ENCODE measurements at places on chromosomes 2 and 18. TPM values are rescaled to one million over a fixed set of nuclear protein-coding genes. Genes with fewer than 3 reads are reported as not detected.

GRCh38 chr2:14743861-14744260 is 111.3 kb downstream of the LRATD1 start:
- no peak for DNase-seq

DNA sequence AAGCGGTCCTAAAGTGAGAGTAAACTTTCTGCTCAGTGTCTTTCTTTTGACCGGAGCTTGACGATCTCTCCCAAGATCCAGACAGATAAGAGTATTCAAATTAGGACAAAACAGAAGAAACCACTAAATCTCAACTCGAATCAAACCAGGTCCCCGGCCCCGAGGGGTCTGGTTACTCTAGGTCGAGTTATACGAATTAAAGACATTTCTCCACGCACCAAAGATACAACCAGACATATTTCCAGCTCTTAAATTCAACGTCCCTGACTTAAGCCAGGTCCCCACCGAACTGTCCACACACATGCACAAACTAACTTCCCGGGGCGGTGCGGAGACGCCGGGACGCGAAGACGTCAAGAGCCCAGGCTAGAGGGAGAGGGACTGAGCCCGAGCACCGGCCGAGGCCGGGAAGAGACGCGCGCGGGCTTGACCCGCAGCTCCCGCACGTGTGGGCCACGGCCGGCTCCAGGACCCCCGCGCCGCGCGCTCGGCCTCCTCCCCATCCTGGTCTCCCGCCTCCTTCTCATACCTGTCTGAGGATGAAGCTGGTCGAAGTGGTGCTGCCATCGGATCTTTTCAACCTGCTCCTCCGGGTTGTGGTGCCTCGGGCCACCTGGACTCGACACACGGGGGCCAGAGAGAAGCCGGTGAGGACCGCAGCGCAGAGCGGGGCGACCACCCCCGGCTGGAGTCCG is 896 bp downstream of the CACNB4 start:
- DNase-seq: peak; percentile 8

GRCh38 chr18:74399091-74399887 is 57.8 kb downstream of the DIPK1C start:
- no peak for DNase-seq

GRCh38 chr2:203646266-203646864 is 60.1 kb upstream of the CD28 start:
- no peak for DNase-seq

DNA sequence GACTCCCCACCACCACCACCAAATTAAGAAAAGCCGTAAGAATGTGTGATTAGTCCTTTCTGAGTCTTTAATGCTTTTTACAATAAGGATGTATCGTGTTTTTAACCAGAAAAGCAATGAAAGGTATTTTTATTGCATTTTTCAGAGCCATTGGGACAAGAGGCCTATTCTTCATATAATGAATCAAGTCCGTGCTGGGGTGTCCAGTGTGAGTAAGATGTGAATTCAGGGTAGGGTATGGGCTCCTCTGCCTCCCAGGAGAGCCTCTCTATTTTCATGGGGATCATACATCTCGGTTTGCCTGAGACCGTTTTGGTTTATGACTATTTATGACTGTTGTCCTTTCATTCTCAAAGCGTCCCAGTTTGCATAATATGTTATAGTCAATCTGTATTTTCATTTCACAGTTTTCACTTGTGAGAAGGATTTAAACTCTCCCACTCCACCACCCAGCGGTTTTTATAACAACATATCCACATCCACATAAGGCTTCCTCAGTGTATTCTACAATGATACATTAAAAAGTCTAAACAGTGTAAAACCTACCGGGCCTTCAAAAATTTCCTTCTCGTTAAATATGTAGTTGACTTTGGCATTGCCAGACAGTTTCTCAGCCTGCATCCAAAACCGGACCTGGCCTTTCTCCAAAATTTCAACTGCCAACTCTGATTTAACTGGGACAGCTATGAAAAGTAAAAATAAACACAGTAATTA is 80.8 kb upstream of the LPIN2 start:
- DNase-seq: no peak

GRCh38 chr2:203670939-203671338 is 35.5 kb upstream of the CD28 start:
- no peak for DNase-seq

DNA sequence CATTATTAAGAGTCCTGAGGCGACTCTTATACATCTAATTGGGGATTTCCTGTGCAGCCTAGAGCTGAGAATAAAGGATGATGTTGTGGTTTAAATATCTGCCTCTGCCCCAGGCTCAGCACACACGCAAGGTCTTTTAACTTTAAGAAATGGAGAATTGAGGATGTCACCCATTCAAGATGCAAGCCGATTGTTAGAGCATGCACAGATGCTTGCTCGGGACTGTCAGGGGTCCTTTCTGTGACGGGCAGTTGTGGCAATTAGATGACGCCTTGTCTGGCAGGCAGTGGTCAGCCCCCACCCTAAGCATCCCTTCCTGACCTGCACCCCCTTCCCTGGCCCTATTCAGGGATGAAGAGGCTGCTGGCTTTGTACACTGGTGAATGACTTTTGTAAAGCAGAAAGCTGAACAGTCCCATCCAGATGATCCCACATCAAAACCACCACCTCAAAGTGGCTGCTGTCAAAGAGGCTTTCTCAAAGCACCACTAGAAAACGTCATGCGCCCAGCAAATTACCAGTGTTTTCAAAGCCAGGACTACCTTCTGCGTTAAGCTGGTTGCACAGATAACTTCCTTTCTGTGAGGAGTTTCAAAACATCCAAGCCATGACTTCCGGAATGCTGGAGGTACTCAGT is 23.7 kb downstream of the FAM178B start:
- peak; percentile 73 for DNase-seq

GRCh38 chr18:24212939-24213338 is 74.1 kb downstream of the CABYR start:
- no peak for DNase-seq

- DNase-seq: no peak
Measured at GRCh38 chr18:54957296-54957832, 1.9 kb downstream of the CCDC68 start.

GRCh38 chr18:76410660-76411417 is 84.2 kb downstream of the ZNF516 start:
- DNase-seq: peak; percentile 26

DNA sequence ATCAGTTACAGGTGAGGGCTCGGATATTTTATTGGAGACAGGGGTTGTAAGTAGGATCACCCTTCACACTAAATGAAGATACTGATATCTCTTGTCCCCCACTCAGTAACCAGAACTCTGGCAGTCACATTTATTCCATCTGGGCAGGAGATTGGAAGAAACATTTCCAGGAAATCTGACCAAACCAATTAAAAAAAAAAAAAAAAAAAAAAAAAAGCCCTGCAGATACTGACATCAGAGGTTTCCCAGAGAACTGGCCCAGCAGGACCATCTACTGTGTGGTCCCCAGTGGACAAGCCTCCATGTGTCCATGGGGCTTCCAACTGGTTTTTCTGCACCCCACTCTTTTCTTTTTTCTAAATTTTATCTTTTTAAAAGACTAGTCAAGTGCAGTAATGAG is 41.3 kb downstream of the SH2D6 start:
- DNase-seq: no peak

DNA sequence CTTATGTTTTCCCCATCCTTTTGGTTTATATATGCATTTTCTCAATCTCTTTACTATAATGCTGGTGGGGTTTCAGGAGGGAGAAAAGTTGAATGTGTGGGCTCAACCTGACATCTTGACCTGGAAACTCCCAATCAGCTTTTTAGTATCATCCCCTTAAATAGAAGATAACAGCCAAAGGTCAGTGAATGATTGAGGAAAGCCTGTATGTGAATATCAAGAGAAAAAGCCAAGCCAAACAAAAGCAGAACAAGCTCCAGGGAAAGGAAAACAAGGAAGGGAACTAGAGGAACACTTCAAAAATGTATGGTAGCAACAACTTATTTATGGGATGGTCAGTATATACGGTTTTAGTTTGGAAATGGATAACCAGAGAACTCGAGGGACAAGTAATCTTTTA is 28.3 kb upstream of the ATOH8 start:
- DNase-seq: no peak

GRCh38 chr18:27567434-27567833 is 382.3 kb upstream of the CHST9 start:
- DNase-seq: no peak

DNA sequence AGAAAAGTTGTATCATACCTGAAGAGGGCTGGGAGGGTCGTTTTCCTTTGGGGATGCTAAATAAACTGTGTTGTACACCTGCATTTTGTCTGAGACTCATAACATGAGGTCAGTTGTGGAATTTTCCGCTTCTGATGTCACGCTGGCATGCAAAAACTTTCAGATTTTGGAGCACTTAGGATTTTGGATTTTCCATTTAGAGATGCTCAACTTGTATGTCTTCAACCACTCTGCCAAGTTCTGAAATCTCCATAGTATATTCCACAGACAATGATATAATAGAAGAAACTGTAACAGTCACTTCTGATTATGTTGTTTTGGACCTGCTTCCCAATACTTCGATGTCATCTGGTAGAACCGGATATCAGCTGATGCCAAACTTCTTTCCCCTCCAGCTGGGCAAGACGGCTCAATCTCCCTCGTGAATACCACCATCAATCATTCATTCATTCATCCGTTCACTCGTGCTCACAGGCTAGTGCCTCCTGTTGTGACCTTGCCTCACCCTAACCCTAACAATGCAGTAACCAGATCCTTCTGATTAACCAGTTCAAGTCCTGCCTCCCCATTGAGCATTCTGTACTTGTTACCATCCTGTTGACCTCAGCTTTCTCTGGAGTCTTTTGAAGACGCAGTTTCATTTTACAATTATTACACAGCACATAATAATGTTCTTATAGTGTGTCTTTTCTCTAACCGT is 5.3 kb upstream of the PLEKHH2 start:
- no peak for DNase-seq

- no peak for DNase-seq
Measured at GRCh38 chr2:16647992-16648617, 17.5 kb downstream of the CYRIA start.

DNA sequence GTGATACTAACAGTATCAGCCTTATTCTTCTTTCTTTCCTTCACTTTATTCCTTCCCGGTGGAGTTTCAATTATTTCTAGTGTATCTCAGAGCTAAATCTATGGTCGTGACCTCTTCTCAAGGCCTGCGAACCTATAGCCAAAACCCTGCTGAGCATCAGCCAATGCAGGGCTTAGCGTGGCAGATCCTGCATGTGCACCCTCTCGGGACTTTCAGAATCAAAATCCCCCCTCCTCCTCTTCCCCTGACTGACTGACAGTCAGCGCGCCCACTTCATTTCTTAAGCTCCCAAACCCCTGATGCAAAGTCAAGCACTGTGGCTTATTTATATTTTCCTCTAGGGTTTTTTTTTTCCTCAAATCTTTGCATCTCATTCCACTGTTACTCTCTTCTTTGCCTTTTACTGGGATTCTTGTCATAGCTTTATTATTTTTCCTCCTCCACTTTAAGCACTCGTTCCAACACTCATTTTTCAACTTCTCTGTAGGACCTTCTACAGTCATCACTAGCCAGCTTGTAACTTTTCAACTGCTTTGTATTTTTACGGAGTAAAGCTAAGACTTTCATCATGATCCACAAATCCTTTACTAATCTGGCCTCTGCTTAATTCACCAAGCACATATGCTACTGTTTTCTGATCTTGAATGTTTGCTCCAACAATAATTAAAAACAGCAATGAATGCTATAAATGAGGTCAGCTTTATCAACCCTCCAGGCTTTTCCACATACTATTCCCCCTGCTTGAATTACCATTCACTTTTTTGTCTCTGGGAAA is 896.5 kb upstream of the PIK3C3 start:
- DNase-seq: no peak

DNA sequence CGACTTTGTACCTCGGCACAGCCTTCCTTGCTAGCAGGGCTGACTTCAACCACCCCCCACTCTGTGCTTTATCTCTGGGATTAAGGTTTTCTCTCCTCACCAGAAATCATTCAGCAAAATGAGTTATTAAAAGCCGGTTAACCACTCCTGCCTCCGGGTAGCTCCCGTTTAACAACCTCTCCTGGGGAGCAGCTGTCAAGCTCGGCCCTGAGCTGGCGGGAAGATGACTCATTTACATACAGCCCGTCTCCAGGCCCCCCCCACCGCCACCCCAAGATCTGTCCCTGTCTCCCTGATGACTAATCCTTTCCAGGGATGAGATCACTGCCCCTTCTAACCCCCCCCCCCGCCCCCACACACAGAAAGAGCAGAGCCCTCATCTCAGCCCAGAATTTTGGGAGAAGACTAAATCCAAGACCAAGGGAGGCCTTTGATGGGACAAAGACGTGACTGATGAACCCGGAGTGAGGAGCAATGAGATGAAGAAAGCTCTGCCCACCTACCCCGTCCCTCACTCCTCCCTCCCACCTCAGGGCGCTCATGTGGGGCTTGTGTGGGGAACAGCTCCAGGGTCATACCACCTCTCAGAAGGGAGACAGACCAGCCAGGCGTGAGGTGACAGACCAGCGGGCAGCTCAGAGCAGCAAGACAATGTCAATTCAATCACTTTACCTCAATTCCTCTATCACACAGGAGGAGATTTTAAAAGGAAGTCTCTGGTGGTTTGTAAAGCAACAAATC is 131.4 kb downstream of the MSH2 start:
- no peak for DNase-seq

Gene ZAP70
- total RNA-seq: 164 TPM

Gene KCNG2
- total RNA-seq: not detected

Gene RAB17
- total RNA-seq: not detected

Gene ITPRIPL1
- total RNA-seq: 28.0 TPM

Gene CASP8
- total RNA-seq: 45.0 TPM

Gene IL36B
- not detected for total RNA-seq
